ENCODE measurements at places on chromosomes 6 and 20.

- no peak for DNase-seq
Measured at GRCh38 chr6:112343390-112343789, 3.7 kb upstream of the RFPL4B start.

DNA sequence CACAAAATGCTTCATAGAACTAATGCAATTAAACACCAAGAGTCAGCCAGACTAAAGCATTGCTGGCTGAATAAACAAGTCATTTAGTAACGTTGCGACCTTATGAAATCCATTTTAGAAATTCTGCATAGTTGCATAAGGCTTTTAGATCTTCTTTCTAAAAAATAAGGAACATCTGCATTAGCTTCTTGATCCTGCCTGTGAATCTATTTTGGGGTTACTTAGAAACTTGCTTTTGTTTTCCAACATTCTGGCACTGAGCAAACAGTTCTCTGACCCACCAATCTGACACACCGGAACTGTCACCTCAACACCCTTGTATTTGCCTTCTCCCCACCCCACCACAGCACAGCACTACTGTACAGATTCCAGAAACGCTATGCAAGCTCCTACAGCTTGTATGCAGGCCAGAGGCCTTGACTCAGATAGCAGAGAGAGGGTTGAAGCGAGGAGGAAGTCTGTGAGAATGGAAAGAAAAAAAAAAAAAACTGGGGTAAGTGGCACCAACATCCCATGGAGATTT is 55.0 kb downstream of the KIF13A start:
- no peak for DNase-seq

- peak; percentile 64 for DNase-seq
Measured at GRCh38 chr6:161417717-161418462, 144.0 kb upstream of the AGPAT4 start.

DNA sequence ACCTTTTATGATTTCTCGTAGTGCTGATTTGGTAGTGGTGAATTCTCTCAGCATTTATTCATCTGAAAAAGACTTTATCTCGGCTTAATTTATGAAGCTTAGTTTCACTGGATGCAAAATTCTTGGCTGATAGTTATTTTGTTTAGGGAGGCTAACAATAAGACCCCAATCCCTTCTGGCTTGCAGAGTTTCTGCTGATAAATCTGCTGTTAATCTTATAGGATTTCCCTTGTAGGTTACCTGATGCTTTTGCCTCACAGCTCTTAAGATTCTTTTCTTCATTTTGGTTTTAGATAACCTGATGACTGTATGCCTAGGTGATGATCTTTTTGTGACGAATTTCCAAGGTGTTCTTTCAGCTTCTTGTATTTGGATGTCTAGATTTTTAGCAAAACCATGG is 388.7 kb downstream of the UTRN start:
- DNase-seq = no peak

DNA sequence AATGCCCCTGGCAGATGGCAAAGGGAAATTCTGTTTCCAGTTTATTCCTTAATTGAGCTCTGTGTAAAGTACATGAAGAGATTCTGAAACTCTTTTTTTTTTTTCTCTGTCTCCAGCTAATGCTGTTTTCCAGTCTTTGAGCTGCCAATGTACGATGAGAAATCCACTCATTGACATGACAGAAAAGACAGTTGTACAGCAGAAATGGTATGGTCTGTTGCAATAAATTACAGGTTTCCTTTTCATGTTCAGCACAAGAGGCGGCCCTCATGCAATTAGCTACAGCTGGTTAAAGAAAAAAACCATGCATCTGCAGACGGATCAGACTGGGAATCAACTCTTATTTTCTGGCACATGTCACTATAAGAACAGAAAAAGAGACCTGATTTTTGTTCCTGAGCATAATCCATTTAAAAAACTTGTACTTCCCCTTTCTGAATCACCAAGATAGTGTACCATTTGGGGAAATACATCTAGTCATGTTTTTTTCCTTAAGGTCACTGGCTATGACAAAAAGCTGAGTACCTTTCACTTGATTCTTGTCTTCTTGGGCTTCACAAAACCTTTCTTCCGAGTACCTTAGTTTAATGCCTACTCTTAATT is 289.8 kb upstream of the PREP start:
- no peak for DNase-seq

GRCh38 chr6:112066606-112067005 is 12.7 kb downstream of the CCN6 start:
- DNase-seq = no peak

DNA sequence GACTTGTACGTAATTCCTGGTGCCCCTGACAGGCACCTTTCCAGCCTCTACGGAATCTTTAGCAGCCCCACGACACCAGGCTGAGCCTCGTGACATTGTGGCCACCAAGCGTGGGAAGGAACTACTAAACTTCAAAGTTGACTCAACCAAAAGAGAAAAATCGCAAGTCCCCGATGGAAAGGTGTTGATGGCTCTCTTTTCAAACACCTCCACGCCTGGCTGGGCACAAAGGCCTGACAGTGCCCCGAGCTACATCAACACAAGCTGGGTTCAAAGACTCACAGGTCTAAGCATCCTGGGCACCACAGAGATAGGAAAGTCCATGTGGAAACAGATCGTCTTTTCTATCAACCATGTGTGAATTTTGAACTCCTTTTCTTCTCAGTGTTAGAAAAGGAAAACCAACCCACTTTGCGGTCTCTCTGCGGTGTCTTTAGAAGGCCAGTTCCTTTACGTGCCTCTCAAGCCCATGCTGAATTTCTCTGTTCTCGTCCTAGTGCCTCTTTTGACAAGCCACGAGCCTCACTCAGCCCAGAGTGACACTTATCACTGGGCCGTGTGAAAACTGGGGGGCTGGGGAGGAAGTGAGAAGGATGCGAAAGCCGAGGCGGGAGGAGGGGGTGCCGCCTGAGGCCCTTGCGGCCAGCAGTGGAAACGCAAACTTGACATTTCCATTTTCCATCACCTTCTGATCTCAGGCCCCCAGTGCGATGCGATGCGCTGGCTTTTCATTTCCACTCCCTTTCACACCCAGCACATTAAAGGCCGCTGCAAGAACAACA is 59.4 kb downstream of the GFOD1 start:
- DNase-seq = no peak

Data from heart right ventricle (tissue), 16 donors.